ENCODE measurements at places on chromosomes 1 and 21. TPM values are rescaled to one million over a fixed set of nuclear protein-coding genes. Genes with fewer than 3 reads are reported as not detected.

Gene PSMB4
- polyA plus RNA-seq = 79.3 TPM

Gene DAB1
- not detected for polyA plus RNA-seq

DNA sequence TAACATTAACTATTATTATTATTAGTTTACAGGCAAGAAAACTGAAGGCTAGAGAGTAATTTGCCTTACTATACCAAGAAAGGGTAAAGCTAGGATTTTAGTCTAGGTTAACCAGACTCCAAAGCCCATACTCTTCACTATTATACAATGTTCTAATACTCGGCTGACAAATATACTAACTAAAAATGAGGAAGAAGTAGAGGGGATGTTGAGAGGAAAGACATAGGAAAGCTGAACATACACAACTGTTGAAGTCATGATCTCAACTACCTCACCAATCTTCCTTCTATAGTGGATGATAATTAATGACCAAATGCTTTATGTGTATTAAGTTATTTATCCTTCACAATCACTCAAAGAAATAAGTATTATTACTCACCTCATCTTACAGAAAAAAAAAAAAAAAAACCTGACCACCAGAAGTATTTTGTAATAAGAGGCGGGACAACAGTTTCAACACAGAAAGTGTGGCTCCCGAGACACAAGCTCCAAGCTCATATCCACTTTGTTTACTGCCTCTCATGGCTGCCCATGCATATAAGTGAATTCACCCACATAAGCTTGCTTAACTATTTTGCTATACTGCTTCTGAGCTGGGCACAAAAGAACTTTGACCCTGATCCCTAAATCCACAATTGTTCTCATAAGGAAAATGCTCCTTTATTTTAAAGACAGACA lies 78.0 kb downstream of the USP1 start:
- peaks cover 13% of the 10 kb centered on the region for H3K36me3 ChIP-seq
- no peaks in the 10 kb centered on the region for H3K27me3 ChIP-seq
- H3K4me3 ChIP-seq = no peak overlapping the region
- H3K4me1 ChIP-seq = no peaks in the 10 kb centered on the region

DNA sequence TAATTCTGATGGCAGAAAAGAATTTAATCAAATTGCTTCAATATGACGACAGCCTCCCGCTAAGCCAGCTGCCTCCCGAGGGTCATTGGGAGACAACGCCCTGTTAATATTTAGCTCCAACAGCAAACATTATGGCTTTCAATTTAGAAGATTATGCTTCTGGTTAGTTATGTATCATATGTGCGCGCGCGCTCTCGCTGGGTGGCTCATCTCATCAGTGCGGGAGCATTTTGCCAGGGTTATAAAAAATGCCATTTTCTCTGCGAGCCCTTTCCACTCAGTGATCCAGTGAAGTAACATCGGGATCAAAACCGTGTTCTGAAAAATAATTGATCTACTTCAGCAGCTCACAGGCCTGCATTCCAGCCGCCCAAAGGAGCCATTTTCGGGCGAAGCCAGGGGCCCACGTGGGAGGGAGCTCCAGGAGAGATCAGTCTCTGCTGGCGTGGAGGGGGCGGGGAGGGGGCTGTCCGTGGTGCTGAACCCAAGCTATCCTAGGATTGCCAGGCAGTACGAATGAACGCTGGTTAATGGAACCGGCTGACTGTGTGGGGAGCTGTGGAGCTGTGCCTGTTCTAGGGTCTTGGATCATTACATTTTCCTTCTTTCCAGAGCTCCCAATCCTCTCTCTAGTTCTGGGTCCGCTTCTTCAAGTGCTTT lies 219.1 kb upstream of the ZC3H12A start:
- H3K27me3 ChIP-seq = peaks cover 66% of the 10 kb centered on the region
- H3K27ac ChIP-seq = no peak overlapping the region
- no peak for DNase-seq
- H3K4me3 ChIP-seq = no peak overlapping the region

DNA sequence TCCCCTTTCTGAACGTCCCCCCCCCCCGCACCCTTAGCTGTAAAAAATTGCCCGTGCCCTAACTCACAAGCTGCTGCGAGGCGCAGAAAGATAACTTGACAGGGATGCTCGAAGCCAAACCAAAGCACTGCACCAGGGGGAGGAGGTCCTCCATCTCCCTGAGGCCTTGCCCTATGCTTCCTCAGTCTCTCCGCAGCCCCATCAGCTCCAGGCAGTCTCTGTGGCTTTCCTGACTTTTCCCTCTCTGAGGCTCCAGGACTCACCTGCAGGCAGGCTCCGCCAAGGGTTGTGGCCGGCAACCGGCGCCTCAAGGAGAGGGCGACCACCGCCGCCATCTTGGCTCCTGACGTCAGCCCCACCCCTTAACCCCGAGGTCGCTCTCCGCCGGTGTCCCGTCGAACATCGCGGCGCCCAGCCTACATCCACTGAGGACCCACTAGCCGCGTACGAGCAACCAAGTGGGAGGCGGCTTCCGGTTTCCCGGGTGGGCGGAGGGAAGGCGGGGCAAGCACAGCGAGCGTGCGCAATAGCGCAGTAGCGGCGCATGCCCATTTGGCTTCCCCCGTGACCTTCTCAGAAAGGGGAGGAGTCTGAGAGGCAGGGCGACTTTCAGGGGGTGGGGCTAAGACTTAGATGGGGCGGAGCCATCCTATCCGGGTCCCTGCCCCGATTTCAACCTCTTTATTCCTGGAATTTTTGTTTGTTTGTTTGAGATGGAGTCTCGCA lies at the start of gene SDHB:
TSS of gene SDHB (minus strand) at position 348 of the 726 bp plus-strand sequence. CDS start at position 335, 13 bp downstream.
- H3K27ac ChIP-seq = peak within 1 kb of the TSS; percentile 99
- peak; percentile 100 for DNase-seq
- H3K4me1 ChIP-seq = peaks cover 20% of the 10 kb centered on the region
- peak within 1 kb of the TSS; percentile 99 for H3K4me3 ChIP-seq
- H3K27me3 ChIP-seq = no peaks in the 10 kb centered on the region

Gene SLAMF8
- polyA plus RNA-seq = not detected

DNA sequence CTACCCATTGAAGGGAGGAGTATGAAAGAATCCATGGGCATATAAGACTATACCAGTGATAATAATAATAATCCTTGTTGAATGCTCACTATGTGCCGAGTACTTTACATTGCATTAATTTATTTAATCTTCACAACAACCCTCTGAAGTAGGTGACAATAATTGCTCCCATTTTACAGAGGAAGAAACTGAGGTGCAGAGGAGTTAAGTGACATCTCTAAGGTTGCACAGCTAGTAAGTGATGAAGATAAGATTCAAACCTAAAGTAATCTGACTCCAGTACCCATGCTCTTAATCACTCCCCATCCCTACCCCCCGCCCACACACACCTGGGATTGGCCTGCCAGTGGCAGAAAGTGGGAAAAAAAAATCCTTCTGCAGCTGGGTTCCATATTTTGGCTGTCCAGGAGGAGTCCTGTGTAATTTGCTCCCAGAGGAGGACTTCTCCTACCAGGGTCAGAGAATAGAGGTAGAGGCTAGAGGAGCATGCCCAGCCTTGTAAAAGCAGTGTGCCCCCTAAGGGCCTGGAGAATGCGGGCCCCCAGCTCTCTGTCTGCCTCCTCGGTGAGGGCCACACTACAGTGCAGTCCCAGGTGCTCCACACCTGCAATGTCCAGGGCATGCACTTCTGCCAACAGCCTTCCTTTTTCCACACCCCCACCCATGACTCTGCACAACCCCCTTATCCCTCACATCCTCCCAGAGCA lies 57.8 kb downstream of the TMEM53 start:
- no peaks in the 10 kb centered on the region for H3K4me1 ChIP-seq
- no peak overlapping the region for H3K4me3 ChIP-seq
- no peaks in the 10 kb centered on the region for H3K36me3 ChIP-seq
- H3K27me3 ChIP-seq = peaks cover 14% of the 10 kb centered on the region
- no peak for DNase-seq
- no peak overlapping the region for H3K27ac ChIP-seq

Gene CD84
- 12.8 TPM for polyA plus RNA-seq

DNA sequence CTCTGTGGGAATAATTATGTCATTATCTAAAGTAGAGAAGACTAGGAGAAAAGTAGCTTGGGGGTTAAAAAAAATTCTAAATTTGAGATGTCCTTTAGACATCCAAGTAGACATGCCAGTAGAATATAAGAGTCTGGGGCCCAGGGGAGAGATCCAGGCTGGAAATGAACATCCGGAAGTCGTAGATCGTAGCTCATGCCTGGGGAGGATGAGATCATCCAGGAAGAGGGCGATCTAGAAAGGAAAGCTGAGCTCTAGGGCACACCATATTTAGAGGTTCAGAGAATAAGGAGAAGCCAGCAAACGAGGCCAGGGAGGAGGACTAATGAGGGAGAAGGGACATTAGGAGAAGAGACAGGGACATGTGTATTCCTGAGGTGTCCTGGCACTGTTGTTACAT lies 12.2 kb downstream of the NGF start:
- DNase-seq = no peak
- no peak overlapping the region for H3K27ac ChIP-seq
- H3K4me1 ChIP-seq = no peaks in the 10 kb centered on the region
- no peaks in the 10 kb centered on the region for H3K36me3 ChIP-seq

Gene LMOD1
- not detected for polyA plus RNA-seq

- peak overlapping the region; percentile 97 for H3K27ac ChIP-seq
- peak overlapping the region; percentile 98 for H3K4me3 ChIP-seq
- H3K4me1 ChIP-seq = peaks cover 22% of the 10 kb centered on the region
- no peaks in the 10 kb centered on the region for H3K36me3 ChIP-seq
- DNase-seq = peak; percentile 85
- H3K27me3 ChIP-seq = no peaks in the 10 kb centered on the region
These were observed 581 bp downstream of the SSU72 start for GRCh38 chr1:1573843-1574720.

GRCh38 chr21:43734131-43734927 lies 15.4 kb downstream of the PDXK start:
- H3K27me3 ChIP-seq = no peaks in the 10 kb centered on the region
- no peak overlapping the region for H3K4me3 ChIP-seq
- DNase-seq = no peak
- no peaks in the 10 kb centered on the region for H3K36me3 ChIP-seq

DNA sequence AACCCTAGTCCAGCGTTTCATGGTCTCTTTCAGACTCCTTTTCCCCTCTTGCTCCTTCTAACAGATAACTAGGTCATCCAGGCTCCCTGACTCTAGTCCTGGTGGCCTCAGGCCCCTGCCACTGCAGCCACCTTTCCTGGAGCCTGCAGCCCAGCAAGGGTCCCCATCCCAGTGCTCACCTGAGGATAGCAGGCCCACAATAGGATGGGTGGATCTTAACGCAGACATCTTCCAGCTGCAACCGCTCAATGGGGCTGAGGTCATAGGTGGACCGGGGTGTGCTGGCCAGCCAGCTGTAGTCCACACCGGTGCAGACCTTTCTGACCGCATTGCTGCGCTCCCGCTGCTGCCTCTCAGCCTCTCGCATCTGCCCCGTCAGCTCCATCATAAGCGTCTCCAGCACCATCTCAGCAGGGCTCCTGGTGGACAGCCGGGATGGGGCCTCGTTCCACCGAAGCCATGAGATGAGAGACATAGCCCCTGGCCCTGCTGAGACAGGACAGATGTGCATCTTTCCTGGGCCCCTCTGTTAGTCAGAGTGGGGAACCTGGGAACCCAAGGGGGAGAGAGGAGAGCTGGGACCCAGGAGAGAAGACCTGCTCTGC lies 10.9 kb downstream of the RD3 start:
- no peak overlapping the region for H3K4me3 ChIP-seq
- DNase-seq = no peak
- no peak overlapping the region for H3K27ac ChIP-seq
- peaks cover 18% of the 10 kb centered on the region for H3K27me3 ChIP-seq

GRCh38 chr1:44318097-44319088 lies 36.7 kb downstream of the ERI3 start:
- peak overlapping the region; percentile 39 for H3K27ac ChIP-seq
- no peaks in the 10 kb centered on the region for H3K27me3 ChIP-seq
- no peak overlapping the region for H3K4me3 ChIP-seq
- peak; percentile 50 for DNase-seq
- peaks cover 8% of the 10 kb centered on the region for H3K4me1 ChIP-seq

- no peaks in the 10 kb centered on the region for H3K36me3 ChIP-seq
- H3K4me1 ChIP-seq = no peaks in the 10 kb centered on the region
- no peak for DNase-seq
- no peaks in the 10 kb centered on the region for H3K27me3 ChIP-seq
- no peak overlapping the region for H3K27ac ChIP-seq
These were observed 96.7 kb upstream of the CXADR start for GRCh38 chr21:17416139-17416538.

- no peak overlapping the region for H3K4me3 ChIP-seq
- no peaks in the 10 kb centered on the region for H3K4me1 ChIP-seq
- H3K27me3 ChIP-seq = peaks cover 43% of the 10 kb centered on the region
- H3K27ac ChIP-seq = no peak overlapping the region
These were observed 173.8 kb downstream of the ETS2 start for GRCh38 chr21:38979271-38980121.

Gene OR6P1
- polyA plus RNA-seq = not detected

DNA sequence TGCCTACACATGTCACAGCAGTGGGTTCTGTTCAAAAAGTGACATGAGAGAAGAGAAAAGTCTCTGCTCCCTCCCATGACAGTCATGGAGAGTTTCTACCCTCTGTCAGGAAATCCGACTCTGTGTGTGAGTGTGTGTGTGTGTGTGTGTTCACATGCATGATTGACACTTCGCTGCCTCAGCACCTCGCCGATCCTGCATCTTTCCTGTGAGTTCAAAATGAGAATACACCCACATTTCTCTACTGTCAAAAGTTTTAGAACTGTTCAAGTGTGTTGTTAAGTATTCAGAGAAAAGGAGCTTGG lies 46.2 kb upstream of the COX20 start:
- DNase-seq = no peak
- peak overlapping the region; percentile 8 for H3K27ac ChIP-seq
- H3K4me3 ChIP-seq = peak overlapping the region; percentile 40
- no peaks in the 10 kb centered on the region for H3K27me3 ChIP-seq

- peaks cover 11% of the 10 kb centered on the region for H3K4me1 ChIP-seq
- H3K36me3 ChIP-seq = no peaks in the 10 kb centered on the region
- H3K4me3 ChIP-seq = no peak overlapping the region
- no peak for DNase-seq
- no peak overlapping the region for H3K27ac ChIP-seq
These were observed 101.4 kb downstream of the TOMM20 start for GRCh38 chr1:235027076-235027861.

GRCh38 chr21:35909456-35910223 lies 150.7 kb downstream of the SETD4 start:
- H3K27ac ChIP-seq = no peak overlapping the region
- no peaks in the 10 kb centered on the region for H3K4me1 ChIP-seq
- peaks cover 16% of the 10 kb centered on the region for H3K27me3 ChIP-seq

Gene AIM2
- 3.4 TPM for polyA plus RNA-seq
